ENCODE measurements at places on chromosomes 3 and 15. TPM values are rescaled to one million over a fixed set of nuclear protein-coding genes. Genes with fewer than 3 reads are reported as not detected.

Gene MESP1
- polyA plus RNA-seq = 0.32 TPM

Gene RASA2
- polyA plus RNA-seq = 25.7 TPM

Gene OR4F6
- not detected for polyA plus RNA-seq

Gene ALDH1A3
- 1.3 TPM for polyA plus RNA-seq

Gene P2RY14
- polyA plus RNA-seq = 5.3 TPM

Gene PLSCR2
- polyA plus RNA-seq = 0.74 TPM

Gene KAT2B
- 40.9 TPM for polyA plus RNA-seq

Gene CYP1A2
- polyA plus RNA-seq = 0.31 TPM

Gene GABPB1
- polyA plus RNA-seq = 36.4 TPM

Gene ZNF660
- 27.9 TPM for polyA plus RNA-seq

Gene ZPLD1
- polyA plus RNA-seq = not detected

Gene MYLK
- polyA plus RNA-seq = 397 TPM

Gene ARPIN
- polyA plus RNA-seq = 37.4 TPM

Gene ATP10A
- polyA plus RNA-seq = 0.70 TPM

Gene EPHA6
- 0.24 TPM for polyA plus RNA-seq

Gene CSPG4
- polyA plus RNA-seq = 29.6 TPM

Gene MCF2L2
- polyA plus RNA-seq = 3.5 TPM

Gene SLC30A4
- polyA plus RNA-seq = 6.9 TPM

Gene GOLGA6L7
- 0.97 TPM for polyA plus RNA-seq

Gene PPM1L
- polyA plus RNA-seq = 5.1 TPM

Gene CFAP91
- polyA plus RNA-seq = 11.8 TPM

Gene CSTA
- polyA plus RNA-seq = 0.99 TPM

Gene UTS2B
- 0.39 TPM for polyA plus RNA-seq

Gene ZNF80
- polyA plus RNA-seq = 0.09 TPM

Gene RARB
- polyA plus RNA-seq = 31.8 TPM

Gene TICRR
- 9.0 TPM for polyA plus RNA-seq

Gene KCNMB2
- 14.6 TPM for polyA plus RNA-seq

Gene RCN2
- 185 TPM for polyA plus RNA-seq

Gene USP13
- polyA plus RNA-seq = 23.7 TPM

Gene ADGRG7
- not detected for polyA plus RNA-seq

Gene C3orf49
- 0.66 TPM for polyA plus RNA-seq

Gene CADM2
- 2.3 TPM for polyA plus RNA-seq

Gene THPO
- 1.4 TPM for polyA plus RNA-seq

Gene MRAS
- polyA plus RNA-seq = 23.6 TPM
